ENCODE measurements at places on chromosomes 4 and X. TPM values are rescaled to one million over a fixed set of nuclear protein-coding genes. Genes with fewer than 3 reads are reported as not detected.

The LPAR4 gene
- 1.2 TPM for total RNA-seq

The ABCG2 gene
- 7.0 TPM for total RNA-seq

The PASD1 gene
- total RNA-seq = not detected

The BTK gene
- 0.14 TPM for total RNA-seq

The TBC1D9 gene
- 60.4 TPM for total RNA-seq
